ENCODE measurements at places on chromosomes 12 and 14.

GRCh38 chr14:23154964-23155587 is 28.4 kb downstream of the SLC7A8 start:
- DNase-seq = no peak

GRCh38 chr12:53480491-53481442 is 18.5 kb downstream of the MAP3K12 start:
- DNase-seq = no peak

- no peak for DNase-seq
Measured at GRCh38 chr14:39939023-39939422, 506.8 kb upstream of the FBXO33 start.

- DNase-seq = no peak
Measured at GRCh38 chr12:123264642-123265041, 7.0 kb downstream of the CDK2AP1 start.

GRCh38 chr12:43111608-43112007 is 440.4 kb downstream of the ADAMTS20 start:
- DNase-seq = no peak

DNA sequence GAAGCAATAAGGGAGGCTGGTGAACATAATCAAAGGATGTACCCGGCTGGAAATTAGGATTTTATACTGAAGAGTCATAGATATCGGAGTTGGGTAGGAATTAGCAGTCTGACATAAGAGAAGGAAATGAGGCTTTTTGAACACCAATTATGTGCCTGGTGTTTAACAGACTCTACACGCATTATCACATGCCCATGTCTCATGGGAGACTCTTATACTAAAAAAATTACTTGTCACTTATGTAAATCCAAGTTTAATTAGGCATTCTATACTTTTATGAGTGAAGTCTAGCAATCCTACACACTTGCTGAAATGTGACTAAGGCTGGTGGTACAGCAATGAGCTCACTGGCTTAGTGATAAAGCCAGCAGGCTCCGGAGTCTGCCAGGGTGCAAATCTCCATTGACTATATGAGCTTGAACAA is 93.5 kb downstream of the NUAK1 start:
- DNase-seq = no peak

- no peak for DNase-seq
Measured at GRCh38 chr12:123131879-123132402, 18.9 kb downstream of the PITPNM2 start.

DNA sequence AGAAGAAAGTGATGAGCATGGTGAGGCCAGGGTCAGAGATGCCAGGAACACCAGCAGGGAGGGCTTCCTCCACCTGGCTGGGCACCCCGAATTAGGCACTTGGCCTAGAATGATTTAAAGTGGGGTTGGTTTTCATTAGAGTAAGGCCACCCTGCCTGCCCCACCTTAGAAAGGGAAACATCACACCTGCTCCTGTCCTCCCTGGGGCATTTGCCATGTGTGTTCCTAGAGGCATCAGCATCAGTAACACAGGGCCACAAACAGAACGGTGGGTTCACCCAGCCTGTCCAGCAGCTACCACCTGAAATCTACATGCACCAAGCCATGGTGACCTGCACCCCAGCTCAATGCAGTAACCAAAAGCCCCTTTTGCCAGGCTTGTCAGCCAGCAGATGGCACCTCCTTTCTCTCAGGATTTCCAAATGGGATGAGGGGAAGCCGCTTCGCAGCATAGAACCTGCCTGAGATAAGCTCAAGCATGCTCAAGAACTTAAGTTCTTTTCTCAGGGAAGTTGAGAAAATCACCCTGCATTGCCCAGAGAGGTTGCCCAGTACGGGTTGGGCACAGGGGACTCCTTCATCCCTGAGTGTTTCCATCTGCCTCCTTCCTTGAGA is 338.8 kb downstream of the DPF3 start:
- no peak for DNase-seq

- DNase-seq = no peak
Measured at GRCh38 chr12:14828892-14829291, 14.4 kb downstream of the ART4 start.

- DNase-seq = no peak
Measured at GRCh38 chr14:73459959-73460358, 1.6 kb upstream of the NUMB start.

DNA sequence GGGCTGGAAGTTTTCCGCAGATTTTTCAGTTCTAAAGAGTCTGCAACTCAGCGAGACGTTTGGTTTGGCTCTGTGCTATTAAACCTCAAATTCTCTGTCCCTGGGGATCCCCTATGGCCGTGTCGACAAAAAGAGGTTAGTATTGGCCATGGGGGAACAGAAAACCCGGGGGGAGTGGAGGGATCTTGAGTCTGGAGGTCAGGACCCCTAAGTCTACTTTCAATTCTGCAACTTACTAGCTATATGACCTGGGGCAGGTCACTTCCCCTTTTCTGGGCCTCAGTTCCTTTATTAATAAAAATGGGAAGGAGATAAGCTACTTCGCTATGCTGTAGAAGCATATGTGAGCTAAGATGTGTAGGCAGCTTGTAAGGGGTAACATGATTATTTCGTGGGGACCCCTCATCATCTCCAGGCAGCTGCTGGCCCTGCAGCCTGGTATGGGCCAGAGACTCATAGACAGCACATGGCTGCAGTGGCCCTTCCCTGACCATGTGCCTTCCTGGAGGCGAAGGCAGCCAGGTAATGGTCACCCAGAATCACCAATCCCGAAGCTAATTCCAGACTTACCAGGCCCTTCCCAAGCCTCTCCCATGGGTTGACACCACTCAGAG is 8.6 kb downstream of the ASB2 start:
- DNase-seq = no peak

DNA sequence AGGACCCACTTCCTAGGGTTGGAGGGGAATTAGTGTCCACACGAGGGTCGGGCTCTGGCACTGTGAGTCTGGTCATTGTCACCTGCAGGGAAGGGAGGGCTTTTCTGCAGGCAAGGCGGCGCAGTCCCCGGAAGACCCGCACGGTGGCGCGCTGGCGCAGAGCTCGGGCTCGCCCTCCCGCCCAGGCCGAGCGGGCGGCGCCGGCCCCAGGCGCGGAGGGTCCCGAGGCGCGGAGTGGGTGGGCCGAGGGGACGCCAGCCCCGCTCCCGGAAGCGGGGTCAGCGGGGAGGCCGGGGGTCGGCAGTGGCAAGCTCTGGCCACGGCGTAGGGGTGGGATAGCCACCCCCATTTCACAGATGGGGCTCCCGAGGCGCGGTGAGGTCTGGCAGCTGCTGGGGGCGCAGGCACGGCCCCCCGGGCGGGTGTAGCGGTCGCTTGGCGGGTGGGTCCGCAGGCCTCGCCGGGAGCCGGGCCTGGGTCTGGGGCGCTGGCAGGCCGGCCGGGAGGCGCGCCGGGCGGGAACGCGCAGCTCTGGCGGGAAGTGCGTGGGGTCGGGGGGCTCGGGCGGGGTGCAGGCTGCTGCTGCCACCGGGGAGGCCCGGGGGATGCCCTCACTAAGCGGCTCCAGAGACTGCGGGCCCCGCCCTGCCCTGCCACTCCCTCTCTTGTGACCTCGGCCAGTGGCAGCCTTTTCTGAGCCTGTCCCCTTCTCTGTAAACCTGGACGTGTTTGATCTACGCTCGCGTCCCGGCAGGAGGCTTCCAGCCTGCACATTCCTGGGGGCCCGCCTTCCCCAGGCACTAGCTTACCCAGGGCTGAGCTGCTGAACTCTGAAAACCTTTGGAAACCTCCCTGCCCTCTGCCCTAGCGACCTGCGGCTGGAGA is 46.1 kb downstream of the CYP46A1 start:
- peak; percentile 66 for DNase-seq

- no peak for DNase-seq
Measured at GRCh38 chr14:76863724-76864407, 37.7 kb downstream of the LRRC74A start.

DNA sequence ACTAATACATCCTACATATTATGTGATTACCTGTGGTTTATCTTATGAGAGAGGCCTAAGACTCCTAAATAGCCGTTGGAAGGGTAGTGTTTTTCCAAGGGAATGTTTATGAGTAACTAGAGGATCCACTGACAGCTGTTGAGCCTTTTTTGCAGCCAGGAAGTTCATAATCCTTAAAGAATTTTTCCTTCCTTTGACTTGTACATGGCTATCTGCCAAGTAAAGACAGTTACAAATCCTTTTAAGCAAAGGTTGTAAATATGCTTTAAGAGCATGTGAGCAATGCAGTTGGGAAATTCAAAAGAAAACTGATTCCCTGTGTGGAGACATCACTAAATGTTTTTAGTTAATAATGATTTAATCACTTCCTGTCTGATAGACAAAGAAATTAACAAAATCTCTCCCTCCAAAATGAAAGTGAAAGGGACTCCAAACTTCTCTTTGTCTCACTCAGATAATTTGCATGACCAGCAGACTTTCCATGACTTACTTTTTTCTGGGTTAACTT is 333.8 kb downstream of the PDZRN4 start:
- no peak for DNase-seq

DNA sequence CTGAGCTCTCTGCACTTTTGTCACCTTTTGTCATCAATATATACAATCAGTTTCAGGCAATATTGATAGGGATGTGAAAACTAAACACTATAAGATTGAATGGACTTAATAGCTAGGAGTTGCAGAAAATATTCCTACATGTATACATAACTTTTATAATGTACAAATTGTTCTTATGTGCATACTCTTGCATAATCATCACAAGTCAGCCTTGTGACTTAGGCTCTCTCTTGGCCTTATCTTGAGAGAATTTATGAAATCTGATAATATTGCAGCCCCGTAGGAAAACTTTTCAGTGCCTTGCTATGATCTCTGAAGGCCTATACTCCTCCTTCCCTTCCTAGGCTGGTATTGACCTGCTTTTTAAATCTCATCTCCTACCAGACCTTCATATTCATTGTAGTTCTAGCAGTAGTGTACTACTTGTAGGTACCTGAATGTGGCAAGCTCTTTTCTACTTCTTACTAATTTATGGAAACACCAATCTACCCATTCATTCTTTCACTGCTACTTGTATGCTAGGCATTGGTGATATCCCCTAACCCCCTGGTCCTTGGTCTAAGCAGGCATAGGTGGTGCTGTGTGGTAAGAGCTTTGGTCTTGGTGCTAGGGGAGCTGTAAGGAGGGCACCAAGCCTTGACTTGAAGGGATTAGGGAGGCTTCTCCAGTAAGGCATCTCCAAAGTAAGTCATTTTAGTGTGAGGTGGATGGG is 100.0 kb downstream of the PRKCH start:
- DNase-seq = no peak

GRCh38 chr12:112555621-112556233 is 137.0 kb downstream of the PTPN11 start:
- no peak for DNase-seq

GRCh38 chr12:2982361-2982760 is 23.2 kb downstream of the TEAD4 start:
- DNase-seq = no peak

GRCh38 chr14:26400373-26400772 is 197.5 kb downstream of the NOVA1 start:
- no peak for DNase-seq

GRCh38 chr12:66035288-66035966 is 95.1 kb downstream of the LLPH start:
- DNase-seq = peak; percentile 3

DNA sequence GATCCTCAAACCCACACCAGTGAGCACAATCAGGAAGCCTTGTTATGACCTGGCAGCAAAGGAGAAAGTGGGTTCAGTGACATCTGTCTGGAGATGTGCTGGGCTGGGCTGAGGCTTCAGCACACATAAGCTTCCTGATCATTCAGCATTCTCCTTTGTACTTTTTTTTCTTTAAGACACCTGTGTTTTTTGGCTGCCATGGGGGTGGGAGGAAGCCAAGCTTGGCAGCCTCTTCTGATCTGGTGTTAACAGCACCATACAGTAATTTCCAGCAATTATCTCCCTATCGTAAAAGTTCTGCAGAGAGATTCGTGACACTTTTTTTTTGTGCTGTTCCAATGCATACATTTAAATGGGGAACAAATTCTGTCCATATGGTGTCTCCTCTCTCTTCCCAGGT is 38.9 kb upstream of the RASSF3 start:
- DNase-seq = no peak

DNA sequence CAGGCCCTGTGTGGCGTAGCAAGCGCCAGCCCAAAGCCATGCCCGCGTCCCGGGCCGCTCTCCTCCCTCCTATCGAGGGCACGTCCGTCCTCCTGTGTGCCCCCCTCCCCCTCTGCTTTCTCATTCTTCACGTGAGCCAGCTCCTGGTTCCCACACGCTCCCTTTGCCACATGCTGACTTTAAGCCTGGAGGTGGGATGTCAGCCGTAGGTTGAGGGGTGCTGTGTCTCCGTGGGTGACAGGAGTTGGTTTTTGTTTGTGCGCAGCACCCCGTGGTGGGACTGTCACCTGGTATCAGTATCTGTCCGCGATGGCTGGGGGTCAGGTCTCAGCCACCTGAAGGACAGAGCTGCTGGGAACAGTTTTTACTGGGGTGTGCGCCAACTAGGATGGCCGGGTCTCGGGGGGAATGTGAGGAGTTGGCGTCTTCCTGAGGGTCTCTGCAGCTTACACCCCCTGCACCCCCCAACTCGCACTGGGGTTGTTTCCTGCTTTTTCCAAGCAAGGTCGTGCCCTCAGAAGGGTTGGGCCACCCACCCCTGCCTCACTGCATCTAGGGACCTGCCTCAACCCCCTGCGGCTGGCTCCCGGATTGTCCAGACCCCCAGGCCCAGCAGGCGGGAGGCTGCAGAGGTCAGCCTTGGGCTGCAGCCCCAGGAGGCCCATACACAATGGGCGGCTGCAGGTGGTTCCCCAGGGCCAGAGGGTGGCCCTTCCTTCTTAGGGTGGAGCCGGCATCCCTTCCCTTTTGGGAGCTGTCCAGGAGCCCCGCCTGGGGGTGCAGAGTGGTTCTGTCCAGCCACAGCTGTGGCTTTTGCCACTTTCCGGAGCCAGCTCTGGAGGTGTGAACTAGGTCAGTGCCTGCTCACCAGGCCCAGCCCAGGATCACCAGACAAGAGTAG is 7.3 kb downstream of the ULK1 start:
- no peak for DNase-seq

GRCh38 chr14:93742761-93743160 is 45.5 kb downstream of the PRIMA1 start:
- DNase-seq = no peak

- no peak for DNase-seq
Measured at GRCh38 chr14:20578784-20579502, 8.9 kb downstream of the RNASE11 start.

DNA sequence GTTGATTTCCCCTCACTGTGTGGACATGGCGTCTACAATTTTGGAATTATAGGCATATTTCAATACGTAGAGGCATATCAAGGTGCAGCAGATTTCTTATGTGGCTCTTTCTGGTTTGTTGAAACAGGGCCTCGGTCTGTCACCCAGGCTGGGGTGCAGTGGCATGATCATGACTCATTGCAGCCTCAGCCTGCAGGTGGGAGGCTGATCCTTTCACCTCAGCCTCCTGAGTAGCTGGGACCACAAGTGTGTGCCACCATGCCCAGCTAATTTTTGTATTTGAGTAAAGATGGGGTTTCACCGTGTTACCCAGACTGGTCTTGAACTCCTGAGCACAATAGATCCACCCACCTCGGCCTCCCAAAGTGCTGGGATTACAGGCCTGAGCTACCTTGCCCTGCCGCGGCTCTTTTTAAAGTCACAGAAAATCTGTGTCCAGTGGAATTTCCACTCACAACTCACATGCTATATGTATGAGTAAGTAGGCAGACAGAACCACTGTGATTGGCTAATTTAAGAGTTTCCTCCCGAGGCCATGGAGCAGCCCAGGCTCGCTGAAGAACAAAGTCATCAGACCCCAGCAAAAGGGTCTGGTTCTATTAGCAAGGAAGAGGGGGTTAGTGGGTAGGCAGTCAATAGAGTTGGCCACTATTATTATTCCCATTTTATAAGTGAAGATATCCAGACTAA is 9.1 kb downstream of the GNG2 start:
- DNase-seq = peak; percentile 57

All from effector memory CD8-positive, alpha-beta T cell (primary cell).